ENCODE measurements at places on chromosomes 13 and 19. TPM values are rescaled to one million over a fixed set of nuclear protein-coding genes. Genes with fewer than 3 reads are reported as not detected.

The ZNF30 gene
- 3.7 TPM for total RNA-seq

The TMEM150B gene
- total RNA-seq = not detected

The SULT2B1 gene
- not detected for total RNA-seq

The ZNF418 gene
- total RNA-seq = 6.8 TPM

The FUT2 gene
- total RNA-seq = not detected

Data from articular chondrocyte of knee joint (primary cell).